ENCODE measurements at places on chromosomes 2 and 18.

DNA sequence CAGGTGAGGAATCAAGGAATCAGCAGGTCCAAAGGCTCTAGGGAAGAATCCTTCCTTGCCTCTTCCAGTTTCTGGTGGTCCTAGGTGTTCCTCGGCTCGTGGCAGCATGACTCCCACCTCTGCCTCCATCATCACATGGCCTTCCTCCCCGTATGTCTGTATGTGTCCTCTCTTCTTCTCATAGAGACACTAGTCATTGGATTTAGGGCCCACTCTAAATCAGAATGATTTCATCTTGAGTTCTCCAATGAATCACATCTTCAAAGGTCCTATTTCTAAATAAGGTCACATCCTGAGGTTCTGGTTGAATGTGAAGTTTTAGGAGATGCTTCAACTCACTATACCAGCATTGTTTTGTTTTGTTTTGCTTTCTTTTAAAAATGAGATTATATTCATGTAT is 11.1 kb upstream of the AGFG1 start:
- DNase-seq = peak; percentile 18
- H3K4me1 ChIP-seq = peaks cover 87% of the 10 kb centered on the region
- H3K4me3 ChIP-seq = peak overlapping the region; percentile 60
- no peaks in the 10 kb centered on the region for H3K27me3 ChIP-seq
- peaks cover 8% of the 10 kb centered on the region for H3K36me3 ChIP-seq

GRCh38 chr2:170113168-170113894 is 64.6 kb upstream of the MYO3B start:
- no peaks in the 10 kb centered on the region for H3K36me3 ChIP-seq
- H3K4me3 ChIP-seq = no peak overlapping the region
- DNase-seq = no peak
- H3K4me1 ChIP-seq = no peaks in the 10 kb centered on the region
- no peak overlapping the region for H3K27ac ChIP-seq

- peak; percentile 6 for DNase-seq
- peak overlapping the region; percentile 95 for H3K4me3 ChIP-seq
- no peaks in the 10 kb centered on the region for H3K27me3 ChIP-seq
- peak overlapping the region; percentile 89 for H3K27ac ChIP-seq
- H3K4me1 ChIP-seq = peaks cover 59% of the 10 kb centered on the region
These were observed 964 bp upstream of the ST3GAL5 start for GRCh38 chr2:85889627-85890281.

DNA sequence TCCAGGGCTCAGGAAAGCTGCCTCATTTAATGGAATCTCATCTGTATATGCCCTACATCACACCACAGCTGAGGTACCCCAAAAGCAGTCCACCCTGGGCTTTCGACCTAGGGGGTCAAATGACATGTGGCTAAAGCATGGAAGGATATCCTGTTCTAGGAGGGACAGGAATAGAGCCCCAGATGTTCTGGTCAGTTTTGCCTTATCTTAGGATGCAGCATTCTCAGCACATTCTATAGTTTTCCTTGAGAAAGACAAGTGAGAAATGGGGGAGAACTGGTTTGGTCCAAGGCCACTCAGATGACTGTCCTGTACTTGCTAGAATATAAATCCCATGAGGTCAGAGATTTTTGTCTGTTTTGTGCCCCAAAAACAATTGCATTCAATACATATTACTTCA is 688.0 kb upstream of the ZEB2 start:
- H3K4me3 ChIP-seq = no peak overlapping the region
- H3K4me1 ChIP-seq = no peaks in the 10 kb centered on the region
- no peaks in the 10 kb centered on the region for H3K27me3 ChIP-seq

GRCh38 chr18:57062844-57063243 is 84.0 kb upstream of the BOD1L2 start:
- no peaks in the 10 kb centered on the region for H3K36me3 ChIP-seq
- H3K27ac ChIP-seq = no peak overlapping the region
- H3K4me3 ChIP-seq = no peak overlapping the region
- H3K4me1 ChIP-seq = no peaks in the 10 kb centered on the region
- H3K27me3 ChIP-seq = peaks cover 8% of the 10 kb centered on the region

DNA sequence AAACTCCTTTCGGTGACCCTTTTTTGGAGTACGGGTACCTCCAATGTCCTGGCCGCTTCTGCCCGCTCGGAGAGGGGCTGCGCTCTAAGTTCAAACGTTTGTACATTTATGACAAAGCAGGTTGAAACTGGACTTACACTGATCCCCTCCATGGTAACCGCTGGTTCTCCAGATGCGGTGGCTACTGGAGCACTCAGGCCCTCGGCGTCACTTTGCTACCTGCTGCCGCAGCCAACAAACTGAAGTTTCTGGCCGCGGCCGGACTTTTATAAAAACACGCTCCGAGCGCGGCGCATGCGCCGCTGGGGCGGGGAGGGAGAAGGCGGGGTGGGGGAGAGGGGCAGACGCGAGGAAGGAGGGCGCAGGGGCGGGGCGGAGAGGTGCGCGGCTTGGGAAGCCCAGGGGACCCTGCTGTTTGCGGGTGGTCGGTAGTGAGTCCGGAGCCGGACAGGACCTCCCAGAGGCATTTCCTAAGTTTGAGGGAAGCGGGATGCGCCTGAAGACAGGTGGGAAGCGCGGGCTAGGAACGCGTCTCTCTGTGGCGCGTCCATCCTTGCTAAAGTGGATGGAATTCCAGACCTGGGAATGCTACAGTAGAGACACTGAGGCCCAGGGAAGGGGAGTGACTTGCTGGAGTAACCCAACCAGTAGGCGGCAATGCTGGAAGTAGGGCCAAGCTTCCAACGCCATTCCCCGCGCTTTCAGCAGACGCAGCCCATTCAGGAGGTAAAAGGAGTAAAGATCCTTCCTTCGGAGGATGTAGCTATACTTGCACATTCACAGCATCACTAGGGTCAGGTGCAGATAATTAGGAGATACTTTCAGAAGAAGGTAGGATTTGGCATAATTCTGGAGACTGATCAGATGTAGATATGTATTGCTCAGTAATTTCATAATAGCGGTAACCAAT is at the start of gene CXCR4:
TSS of gene CXCR4 (minus strand) at position 241 of the 910 bp plus-strand sequence. CDS start at position 152, 89 bp downstream.
- H3K27me3 ChIP-seq = no peaks in the 10 kb centered on the region
- peak within 1 kb of the TSS; percentile 94 for H3K4me3 ChIP-seq
- peak; percentile 79 for DNase-seq
- H3K4me1 ChIP-seq = peaks cover 61% of the 10 kb centered on the region
- H3K36me3 ChIP-seq = peaks cover 28% of the 10 kb centered on the region
- peak within 1 kb of the TSS; percentile 93 for H3K27ac ChIP-seq

DNA sequence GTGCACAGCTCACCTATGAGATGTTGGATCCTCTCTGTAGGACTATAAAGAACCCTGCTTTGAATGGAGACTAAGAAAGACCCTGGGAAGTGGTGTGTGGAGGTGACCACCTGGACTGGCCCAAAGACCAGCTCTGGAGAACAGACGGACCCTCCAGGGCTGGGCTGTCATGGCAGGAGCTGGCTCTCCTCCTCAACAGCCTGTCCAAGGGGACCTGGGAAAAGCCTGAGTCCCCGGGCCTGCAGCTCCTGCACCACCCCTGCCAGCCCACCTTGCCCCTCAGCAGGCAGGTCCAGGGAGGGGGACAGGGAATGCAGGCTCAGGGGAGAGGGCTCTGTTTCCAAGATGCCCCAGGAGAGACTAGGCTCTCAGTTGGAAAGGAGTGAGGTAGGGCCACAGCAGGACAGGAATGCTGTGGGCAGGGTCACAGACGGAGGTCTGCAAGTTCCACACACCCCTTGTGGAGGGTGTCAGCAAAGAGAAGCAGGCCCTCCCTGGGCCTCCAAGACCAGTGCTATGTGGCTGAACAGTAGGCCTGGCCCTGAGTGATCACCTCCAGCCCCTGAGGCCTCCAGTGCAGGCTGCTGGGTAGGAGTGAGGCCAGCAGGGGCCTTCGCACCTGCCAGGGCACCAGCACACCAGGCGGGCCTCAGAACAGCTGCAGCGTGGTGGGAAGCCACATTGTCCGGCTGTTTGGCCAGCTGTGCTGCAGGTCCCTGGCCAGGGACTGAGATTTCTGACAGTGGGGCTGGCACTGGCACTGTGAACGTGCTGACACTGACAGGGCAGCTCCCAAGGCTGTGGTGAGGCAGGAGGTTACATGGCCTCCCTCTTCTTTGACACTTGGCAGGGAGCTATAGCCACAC is 86.4 kb upstream of the OTOS start:
- no peak overlapping the region for H3K27ac ChIP-seq
- no peak for DNase-seq
- peaks cover 49% of the 10 kb centered on the region for H3K27me3 ChIP-seq
- no peak overlapping the region for H3K4me3 ChIP-seq
- no peaks in the 10 kb centered on the region for H3K4me1 ChIP-seq

DNA sequence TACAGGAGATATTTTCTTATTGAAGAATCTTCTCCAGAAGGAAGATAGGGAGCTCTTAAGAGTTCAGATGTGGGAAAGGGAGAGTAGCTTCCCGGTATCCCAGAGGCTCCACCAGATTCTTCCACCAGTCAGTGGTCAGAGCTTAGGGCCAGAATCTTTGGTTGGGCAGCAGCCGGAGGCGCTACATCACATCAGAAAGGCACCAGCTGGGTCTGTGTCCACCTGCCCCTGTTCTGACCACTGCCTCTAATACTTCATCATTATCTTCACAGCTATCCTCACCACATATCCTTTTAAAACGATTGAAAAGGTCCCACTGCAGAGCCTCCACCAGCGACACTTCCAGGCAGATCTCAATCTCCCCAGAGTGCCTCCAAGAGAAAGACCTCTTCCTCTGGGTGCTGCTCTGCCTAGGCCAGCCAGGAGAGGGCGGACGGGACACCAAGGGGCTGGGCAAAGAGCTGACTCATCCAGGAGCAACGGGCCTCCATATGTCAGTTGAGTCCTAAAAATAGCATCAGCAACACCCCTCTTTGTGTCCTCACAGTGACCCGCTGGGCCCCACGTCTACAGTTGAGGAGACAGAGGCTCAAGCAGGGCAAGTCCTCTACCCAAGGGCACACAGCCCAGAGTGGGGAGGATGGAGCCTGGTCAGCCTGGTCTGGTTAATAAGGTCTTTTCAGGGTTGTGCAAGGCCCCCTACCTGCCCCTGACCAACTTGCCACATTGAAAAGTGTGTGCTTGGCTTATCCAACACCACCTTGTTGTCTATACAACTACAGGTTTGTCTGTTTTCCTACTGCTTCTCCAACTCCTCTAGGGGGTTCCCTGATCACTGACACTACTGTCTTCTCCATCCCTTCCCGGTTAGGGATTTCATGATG is 81.2 kb downstream of the ADD2 start:
- H3K27me3 ChIP-seq = no peaks in the 10 kb centered on the region
- no peak overlapping the region for H3K27ac ChIP-seq
- no peak overlapping the region for H3K4me3 ChIP-seq
- H3K4me1 ChIP-seq = peaks cover 5% of the 10 kb centered on the region

DNA sequence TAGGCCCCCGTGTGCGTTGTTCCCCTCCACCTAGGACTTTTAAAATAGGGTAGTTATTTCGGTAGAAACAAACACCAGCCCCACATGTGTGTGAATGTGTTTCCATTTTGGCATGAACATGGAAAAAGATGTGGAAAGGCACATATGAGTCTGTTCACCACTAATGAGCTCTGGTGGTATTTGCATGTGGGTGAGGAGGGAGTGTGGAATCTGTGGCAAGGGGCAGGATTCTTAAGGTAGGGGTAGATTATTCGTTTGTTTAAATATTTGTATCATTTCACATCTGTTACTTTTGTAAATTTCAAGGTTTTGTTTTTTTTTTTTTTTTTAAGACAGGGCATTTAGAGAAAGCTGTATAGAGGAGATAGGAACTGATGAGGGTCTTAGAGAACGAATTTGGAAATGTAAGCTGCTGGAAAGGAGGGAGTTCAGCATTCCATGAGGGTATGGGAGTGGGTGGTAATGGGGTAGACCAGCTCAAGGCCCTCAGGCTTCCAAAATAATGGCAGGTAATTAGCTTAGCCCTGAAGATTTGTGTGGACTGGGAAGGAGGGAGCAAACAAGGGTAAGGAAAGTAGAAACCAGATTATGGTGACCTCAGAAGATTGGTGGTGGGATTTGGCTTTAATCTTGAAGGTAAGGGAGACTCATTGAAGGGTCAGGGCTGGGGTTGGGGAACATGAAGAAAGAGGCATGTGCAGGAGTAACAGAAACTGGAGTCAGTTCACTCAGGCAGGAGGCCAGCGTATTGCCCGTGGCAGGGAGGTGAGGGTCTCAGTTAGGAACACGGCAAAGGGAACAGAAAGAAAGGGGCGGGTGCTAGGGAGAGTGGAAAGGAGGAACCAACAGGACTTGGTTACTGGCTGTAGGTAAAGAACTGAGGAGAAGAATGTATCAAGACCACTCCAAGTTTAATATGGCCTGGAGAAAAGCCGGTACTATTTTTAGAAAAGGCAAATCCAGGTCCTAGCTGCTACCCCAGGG is 123.6 kb downstream of the PLB1 start:
- peaks cover 5% of the 10 kb centered on the region for H3K36me3 ChIP-seq
- H3K4me1 ChIP-seq = peaks cover 76% of the 10 kb centered on the region
- no peaks in the 10 kb centered on the region for H3K27me3 ChIP-seq
- peak overlapping the region; percentile 79 for H3K27ac ChIP-seq
- H3K4me3 ChIP-seq = no peak overlapping the region

Data from activated naive CD8-positive, alpha-beta T cell treated with anti-CD3 and anti-CD28 coated beads for 36 hours (primary cell).